ENCODE measurements at places on chromosomes 11 and 22.
A peak's percentile ranks its signal among the peaks of the same experiment; 100 is the strongest.

DNA sequence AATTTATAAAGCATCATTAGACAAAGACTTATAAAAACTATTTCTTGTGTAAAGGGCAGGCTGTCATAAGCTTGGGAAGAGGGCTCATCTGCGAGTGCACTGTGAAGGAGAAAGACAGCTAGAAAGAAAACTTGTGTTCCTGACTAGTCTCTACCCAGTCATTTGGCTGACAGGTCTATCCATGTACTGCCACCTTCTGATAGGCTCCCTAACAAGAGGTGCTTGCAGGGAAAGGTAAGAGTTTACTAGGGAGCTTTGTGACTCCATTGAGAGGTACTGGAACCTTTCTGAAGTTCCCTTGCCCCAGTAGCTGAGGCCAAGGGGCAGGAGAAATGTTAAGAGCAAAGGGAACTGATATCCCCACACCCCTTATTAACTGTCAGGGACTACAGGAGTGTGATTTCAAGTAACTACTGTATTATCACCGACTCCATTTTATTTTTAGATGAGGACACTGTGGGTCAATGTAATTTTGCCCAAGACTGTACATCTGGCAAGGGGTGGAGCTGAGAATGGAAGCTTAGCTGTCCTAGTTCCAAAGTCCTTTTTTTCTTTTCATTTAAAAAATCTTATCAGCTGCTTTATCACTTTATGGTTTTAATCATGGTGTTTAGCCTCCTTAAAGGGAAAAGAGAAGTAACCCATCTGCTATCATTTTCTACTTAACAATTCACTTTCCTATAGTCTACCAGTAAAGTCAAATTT, 129.4 kb downstream of the ARHGAP20 start:
- DNase-seq, result no peak

GRCh38 chr11:86523738-86524619, 148.4 kb downstream of the ME3 start:
- no peak for DNase-seq

- peak; percentile 97 for DNase-seq
These were observed 12.2 kb upstream of the MFNG start for GRCh38 chr22:37498289-37498909.

- DNase-seq, result no peak
These were observed 4.1 kb downstream of the RASGRP2 start for GRCh38 chr11:64739871-64740270.

- no peak for DNase-seq
These were observed 29.8 kb downstream of the ANKK1 start for GRCh38 chr11:113417428-113417827.

- no peak for DNase-seq
These were observed 215.0 kb downstream of the ST3GAL4 start for GRCh38 chr11:126570489-126570888.

GRCh38 chr11:48106166-48106565, 110.4 kb upstream of the OR4B1 start:
- no peak for DNase-seq

DNA sequence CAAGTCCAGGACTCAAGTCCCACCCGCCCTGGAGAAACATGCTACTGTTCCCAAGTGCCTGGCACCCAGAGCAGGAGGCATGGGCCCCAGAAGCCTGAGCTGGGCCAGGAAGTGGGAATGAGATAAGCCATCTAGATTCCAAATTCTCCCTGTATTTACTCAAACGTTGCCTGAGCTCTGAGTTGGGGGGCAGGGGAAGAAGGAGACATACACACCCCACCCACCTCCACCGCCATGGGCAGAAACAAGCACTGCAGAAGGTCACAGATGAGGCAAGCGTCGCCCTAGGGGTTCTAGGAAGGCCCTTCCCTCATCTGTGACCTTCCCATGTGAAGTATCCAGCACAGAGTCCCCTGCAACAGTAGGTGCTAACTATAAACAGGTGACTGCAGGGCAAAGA, 54.0 kb downstream of the PLEKHA7 start:
- no peak for DNase-seq

- DNase-seq, result no peak
These were observed 298.3 kb downstream of the TBC1D22A start for GRCh38 chr22:47060718-47061117.

DNA sequence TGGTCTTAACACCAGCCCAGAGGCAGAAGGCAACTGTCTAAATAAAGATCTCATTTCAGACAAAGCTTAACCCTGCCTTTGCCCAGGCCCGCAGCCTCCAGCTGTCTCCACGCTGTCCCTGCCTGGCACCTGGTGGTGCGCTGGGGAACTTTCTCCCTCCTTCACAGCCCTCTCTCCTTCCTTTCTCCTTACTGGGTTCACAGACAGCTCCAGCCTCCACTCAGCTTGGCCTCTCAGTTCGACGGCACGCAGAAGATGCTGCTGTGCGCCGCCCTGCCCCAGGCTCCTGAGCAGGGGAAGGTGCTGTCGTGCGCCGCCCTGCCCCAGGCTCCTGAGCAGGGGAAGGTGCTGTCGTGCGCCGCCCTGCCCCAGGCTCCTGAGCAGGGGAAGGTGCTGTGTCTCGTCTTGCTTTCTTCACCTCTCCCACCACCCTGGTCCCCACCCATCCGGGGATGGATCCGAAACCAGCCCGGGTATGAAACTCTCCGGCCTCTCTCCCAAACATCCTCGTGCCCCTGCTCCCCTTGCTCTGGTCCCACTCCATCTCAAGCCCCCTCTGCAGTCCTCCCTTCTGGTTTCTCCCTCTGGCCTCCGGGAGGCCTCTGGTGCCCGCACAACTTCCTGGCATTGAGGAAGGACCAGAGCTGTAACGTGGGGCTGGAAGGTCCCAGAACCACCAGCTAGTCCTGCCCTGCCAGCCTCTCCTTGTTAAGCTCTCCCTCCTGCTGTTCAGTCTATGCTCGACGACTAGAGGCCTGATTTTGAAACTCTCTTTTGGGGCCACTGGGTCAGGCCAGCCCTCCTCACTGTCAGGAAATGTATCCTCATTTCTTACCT, 22.9 kb upstream of the JAM3 start:
- peak; percentile 37 for DNase-seq

GRCh38 chr22:42814215-42814614, 42.9 kb downstream of the ARFGAP3 start:
- DNase-seq, result no peak

DNA sequence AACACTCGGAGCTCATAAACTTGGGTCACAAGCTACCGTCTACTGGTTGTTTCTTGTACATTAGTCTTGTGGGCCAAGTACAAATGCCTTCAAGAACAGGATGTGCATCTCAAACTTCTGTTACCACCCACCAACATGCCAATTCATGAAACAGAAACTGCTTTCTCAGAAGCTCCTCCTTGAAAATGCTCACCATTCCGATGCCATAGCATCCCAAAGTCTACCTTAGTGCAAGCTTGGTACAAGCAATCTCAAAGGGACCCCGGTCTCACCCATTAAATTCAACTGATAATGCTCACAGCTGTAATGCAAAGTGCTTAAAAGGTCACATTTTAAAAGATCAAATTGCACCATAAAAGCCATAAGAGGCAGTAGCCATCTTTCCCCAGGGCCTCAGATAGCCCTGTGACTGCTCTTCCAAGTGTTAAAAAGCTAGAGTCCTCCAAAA, 31.8 kb upstream of the CCDC34 start:
- no peak for DNase-seq

DNA sequence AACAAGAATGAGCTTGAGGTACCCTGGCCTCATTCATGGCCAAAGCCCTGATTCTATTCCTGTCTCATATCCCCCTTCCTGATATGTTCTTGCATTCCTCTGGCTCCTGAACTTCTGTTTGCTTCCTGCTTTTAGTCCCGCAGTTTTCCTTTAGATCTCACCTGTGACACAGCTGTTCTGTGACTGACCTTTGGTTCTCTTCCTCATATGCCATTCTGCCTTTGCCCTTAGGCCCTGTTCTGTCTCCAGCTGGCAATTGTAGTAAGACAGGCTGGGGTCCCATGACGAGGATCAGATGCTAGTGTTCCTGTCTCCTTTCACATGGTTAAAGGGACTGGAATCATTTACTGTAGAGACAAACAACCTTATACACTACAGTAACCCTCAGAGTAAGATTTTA, 59.0 kb upstream of the PDE3B start:
- no peak for DNase-seq

- no peak for DNase-seq
These were observed 38.2 kb downstream of the AP2A2 start for GRCh38 chr11:963852-964251.

GRCh38 chr11:61499816-61500491, 8.6 kb upstream of the LRRC10B start:
- peak; percentile 51 for DNase-seq

DNA sequence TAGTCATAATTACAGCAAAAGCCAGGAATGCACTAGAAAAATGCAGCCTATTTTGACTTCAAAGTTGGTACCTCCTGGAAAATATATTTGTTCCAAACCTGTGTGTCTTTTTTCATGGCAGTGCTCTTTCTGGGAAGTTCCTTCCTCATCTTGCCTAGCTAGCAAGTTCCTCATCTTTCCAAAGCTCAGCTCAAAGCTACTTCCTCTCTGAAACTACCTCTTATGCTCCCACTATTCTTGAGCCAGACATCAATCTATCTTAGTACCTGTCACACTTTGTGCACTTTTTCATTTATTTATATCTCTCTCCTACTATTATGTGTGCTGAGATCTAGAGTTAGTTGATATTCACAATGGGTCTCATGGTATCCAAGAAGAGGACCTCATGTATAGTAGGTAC, 191.6 kb upstream of the CCDC90B start:
- no peak for DNase-seq

GRCh38 chr11:121334973-121335710, 42.6 kb downstream of the SC5D start:
- no peak for DNase-seq

GRCh38 chr11:73990730-73991129, 8.1 kb upstream of the UCP2 start:
- no peak for DNase-seq

- DNase-seq, result no peak
These were observed 8.4 kb downstream of the XBP1 start for GRCh38 chr22:28791841-28792490.

GRCh38 chr11:6681949-6682348, 1.2 kb downstream of the MRPL17 start:
- no peak for DNase-seq

GRCh38 chr22:33880986-33881385, 39.3 kb downstream of the LARGE1 start:
- DNase-seq, result no peak

DNA sequence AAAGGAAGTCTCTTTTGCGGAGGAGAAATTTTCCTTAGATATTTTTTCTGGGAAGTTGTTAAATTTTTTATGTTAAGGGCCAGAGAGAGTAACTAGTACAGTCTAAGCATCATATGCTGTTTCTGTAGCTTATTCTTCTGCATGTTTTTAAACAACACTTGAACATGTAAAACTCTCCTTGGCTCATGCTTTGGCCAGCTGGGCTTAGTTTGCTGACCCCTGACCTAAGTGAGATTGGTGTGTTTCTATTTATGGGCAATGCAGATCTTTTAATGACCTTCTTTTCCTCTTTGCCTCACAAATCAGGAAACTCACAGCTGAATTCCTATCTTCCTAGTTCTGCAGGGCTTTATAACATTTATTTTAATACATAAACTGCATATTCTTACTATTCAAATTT, 942.5 kb downstream of the OPCML start:
- DNase-seq, result no peak

- peak; percentile 71 for DNase-seq
These were observed 227.0 kb upstream of the NCAM1 start for GRCh38 chr11:112734207-112734606.

GRCh38 chr11:93524173-93524536, 19.0 kb downstream of the SMCO4 start:
- DNase-seq, result no peak

DNA sequence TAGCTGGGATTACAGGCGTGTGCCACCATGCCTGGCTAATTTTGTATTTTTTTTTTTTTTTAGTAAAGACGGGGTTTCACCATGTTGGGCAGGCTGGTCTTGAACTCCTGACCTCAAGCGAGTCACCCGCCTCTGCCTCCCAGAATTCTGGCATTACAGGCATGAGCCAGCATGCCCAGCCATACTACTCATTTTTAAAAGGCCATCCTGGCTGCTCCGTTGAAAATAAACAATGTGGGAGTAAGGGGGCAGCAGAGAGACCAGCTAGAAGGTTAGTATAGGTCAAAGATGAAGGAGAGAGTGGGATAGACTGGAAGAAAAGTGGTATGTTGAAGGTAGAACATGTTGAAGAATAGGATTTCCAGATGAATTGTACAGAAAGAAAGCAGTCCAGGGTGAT, 17.6 kb upstream of the LIN7C start:
- peak; percentile 39 for DNase-seq

GRCh38 chr11:44006917-44007361, 40.8 kb upstream of the ACCSL start:
- no peak for DNase-seq

DNA sequence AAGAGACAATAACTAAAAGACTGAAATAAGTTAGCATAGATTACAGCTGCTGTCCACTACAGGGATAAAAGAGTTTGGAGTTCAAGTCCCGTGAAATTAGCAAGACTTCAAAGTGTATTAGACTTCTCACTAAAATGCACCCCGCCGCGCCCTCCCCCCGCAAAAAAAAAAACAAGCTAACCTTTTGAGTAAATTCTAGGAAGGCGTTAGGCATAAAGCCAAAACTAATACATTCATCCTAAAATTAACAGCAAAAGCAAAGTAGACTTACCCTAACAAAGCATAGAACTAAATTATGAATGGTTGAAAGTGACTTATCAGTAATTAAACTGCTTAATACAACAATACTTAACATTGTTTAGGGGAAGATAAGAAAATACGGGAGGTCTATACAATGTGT, 581.0 kb upstream of the CHORDC1 start:
- DNase-seq, result no peak

- peak; percentile 42 for DNase-seq
These were observed 27.8 kb downstream of the MYH9 start for GRCh38 chr22:36360011-36360410.

- no peak for DNase-seq
These were observed 49.4 kb downstream of the ELFN2 start for GRCh38 chr22:37377927-37378326.

GRCh38 chr11:113698515-113698914, 7.6 kb downstream of the TMPRSS5 start:
- no peak for DNase-seq

DNA sequence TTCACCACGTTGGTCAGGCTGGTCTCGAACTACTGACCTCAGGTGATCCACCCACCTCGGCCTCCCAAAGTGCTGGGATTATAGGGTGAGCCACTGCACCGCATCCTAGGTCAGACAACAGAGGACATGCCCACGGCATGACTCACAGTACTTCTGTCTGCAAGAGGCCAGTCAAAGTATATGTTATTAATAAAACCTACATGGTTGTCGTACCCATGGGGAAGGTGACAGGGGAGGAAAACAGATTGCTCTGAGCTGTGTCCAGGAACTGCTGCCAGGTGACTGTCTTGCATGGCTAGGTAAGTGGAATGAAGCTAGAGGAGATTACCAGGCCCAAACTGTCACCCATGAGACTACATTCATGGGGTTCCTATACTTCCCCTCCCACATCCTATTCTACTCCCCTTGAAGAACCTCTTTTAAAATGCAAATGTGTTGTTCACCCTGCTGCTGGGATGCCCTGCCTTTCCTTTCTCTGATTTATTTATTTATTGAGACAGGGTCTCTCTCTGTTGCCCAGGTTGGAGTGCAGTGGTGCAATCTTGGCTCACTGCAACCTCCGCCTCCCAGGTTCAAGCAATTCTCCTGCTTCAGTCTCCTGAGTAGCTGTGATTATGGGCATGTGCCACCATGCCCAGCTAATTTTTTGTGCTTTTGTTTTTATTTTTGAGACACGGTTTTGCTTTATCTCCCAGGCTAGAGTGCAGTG, 2.0 kb upstream of the NLRX1 start:
- no peak for DNase-seq

GRCh38 chr11:63762654-63763495, 5.7 kb downstream of the ZFTA start:
- peak; percentile 52 for DNase-seq

GRCh38 chr22:46933040-46933930, 170.8 kb downstream of the TBC1D22A start:
- no peak for DNase-seq

Measured in iPS-NIHi11 (cell line).